NCI-H1092 (cell line): ENCODE measurements at places on chromosomes 11 and 22.

DNA sequence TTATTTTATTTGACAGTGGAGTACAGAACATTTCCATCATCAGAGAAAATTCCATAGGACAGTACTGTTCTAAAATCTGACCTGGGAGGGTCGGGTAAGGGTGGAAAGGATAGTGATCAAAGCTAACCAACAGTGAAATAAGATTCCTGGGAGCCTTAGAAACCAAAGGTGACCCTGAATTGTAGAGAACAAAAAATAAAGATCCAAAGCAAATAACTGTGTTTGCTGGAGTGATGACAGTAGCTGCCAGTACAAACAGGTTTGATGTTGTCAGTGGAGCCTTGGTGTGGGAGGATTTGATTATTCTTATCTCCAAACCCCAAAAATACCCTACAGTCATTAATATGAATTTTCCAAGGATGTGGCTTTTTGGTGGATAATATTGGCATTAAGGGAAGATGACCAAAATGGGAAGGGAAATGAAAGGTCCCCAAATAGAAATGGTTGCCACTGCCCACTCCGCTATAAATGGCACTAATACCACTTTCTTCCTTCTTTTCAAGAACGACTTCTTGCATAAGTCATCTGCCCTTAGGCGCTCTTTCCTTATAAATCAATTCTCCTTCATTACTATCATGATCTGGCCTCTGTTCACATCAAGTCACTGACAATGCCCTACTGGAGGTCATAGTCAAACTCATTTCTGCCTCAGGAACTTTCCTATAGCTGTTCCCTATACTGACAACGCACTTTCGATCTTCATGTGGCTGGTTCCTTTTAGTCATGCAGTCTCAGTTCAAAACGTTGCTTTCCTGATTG lies 44.4 kb downstream of the EHF start:
- no peak for DNase-seq

DNA sequence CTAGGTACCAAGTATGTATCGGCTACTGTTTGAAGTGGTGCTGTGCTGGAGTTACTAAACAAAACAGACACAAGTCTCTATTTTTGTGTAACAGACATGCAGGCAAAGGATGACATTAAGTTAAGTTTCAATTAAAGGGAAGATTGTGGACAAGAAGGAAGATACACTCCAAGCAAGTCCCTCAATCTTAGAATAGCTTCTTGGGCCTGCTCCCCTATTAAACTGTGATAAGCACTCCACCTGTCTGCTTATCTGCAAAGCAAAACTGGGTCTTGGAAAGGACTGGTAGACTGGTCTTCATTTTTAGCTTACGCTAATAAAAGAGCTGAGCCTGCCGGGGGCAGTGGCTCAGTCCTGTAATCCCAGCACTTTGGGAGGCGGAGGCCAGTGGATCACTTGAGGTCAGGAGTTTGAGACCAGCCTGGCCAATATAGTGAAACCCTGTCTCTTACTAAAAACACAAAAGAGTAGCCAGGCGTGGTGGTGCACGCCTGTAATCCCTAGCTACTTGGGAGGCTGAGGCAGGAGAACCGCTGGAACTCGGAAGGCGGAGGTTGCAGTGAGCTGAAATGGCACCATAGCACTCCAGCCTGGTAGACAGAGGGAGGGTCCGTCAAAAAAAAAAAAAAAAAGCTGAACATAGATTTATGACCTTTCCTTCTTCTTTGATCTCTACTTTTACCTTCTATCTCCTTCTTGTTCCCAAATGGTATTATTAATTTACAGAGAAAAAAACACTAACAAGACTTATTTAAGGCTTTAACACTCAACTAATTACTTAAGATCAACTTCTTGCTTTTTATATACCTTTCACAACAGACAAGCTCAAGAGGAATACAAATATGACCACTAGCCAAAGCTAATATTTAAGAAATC lies 4.1 kb downstream of the DDX17 start:
- no peak for DNase-seq

DNA sequence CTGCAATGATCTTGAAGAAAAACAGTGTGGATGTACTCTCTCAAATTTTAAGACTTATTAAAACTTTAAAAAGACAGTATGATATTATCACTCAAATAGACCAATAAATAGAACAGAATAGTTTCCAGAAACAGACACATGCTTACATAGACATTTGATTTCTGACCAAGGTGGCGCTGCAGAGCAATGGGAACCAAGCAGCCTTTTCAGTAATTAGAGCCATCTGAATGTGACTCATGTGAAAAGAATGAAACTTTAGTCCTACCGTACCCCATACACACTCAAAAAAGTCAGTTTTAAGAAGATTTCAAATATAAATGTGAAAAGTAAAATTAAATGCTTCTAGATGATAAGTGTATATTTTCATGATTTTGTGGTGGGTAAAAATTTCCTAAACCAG lies 74.2 kb upstream of the MS4A8 start:
- no peak for DNase-seq

GRCh38 chr11:17853280-17853679 lies 118.7 kb downstream of the KCNC1 start:
- DNase-seq = no peak

- DNase-seq = no peak
Measured at GRCh38 chr22:35134637-35135036, 68.7 kb downstream of the ISX start.

GRCh38 chr11:39363571-39363970 lies 2095.9 kb downstream of the LRRC4C start:
- DNase-seq = no peak

DNA sequence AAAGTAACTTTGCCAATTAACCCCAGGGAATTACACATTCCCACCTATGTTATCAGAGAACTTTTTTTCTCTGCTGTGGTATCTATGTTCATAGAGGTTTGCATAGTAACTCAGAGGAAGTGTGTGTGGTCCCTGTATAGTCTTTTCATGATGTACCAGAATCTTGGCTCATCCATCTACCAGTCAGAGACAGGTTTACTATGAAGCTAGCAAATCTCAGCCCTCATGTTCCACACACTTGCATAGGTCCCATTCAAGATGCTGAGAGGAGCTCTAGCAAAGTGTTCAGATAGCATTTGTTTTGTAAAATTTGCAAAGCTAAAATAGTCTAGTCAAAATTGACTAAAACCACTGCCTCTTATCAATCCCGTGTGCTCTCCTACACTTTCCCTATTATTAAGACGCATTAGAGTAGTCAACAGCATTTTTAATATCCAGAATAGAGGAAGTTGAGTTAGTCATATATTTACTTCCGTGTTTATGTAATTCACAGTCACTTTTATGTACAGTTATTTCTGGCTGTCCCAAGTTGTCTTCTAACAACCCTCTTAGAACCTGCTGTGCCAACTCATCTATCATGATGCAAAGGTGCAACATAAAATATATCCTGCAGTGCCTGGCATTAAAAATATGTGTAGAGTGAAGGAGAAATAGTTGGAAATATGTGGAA lies 184.2 kb downstream of the FAM76B start:
- DNase-seq = no peak

DNA sequence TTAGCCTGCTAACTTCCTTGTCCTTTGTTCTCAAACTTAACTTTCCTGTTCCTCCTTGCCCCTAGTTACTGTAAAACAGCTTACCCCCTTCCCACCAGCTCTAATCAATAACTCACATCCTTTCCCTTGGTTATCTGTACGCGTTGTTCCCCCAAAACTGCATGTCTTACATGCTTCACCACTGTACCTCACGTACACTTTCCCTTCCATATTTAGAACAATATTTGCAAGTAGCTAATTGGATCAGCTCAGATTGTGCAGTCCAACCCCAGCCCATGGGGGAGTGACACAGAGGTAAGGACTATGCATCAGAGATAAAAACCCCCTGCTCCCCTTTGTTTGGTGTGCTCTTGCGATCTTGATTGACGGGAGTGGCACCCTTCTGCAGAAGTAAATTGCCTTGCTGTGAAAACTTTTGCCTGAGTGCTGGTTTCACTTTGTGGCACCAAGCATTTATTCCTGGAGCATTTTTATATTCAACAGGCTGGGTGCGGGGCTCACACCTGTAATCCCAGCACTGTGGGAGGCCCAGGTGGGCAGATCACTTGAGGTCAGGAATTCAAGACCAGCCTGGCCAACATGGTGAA lies 30.9 kb downstream of the MIF start:
- DNase-seq = no peak

- no peak for DNase-seq
Measured at GRCh38 chr11:114346709-114347141, 50.5 kb downstream of the NNMT start.

- no peak for DNase-seq
Measured at GRCh38 chr11:82775736-82776346, 42.2 kb upstream of the FAM181B start.

GRCh38 chr11:135075740-135076139 lies 663.7 kb upstream of the B3GAT1 start:
- DNase-seq = no peak

GRCh38 chr11:110818032-110818687 lies 105.9 kb upstream of the ARHGAP20 start:
- DNase-seq = no peak

- no peak for DNase-seq
Measured at GRCh38 chr11:120343429-120343828, 7.2 kb downstream of the ARHGEF12 start.

DNA sequence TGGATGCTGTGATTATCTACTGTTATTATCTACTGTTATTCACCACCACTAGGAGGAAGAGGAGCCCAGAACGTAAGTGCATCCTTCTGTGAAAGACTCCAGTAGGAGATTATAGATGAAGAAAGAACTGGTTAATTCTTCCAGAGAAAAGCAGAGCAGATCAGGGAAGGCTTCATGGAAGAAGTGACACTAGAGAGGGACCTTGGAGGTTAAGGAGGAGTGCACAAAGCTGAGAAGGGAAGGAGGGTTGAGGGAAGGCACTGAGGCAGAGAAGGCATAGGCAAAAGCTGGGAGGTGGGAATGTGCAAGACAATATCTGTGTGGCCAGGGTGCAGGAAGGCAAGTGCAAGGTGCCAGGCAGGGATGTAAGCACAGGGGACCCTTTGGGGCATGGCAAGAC lies 13.5 kb downstream of the CRYBB1 start:
- DNase-seq = no peak

- DNase-seq = no peak
Measured at GRCh38 chr22:19865141-19865829, 10.6 kb upstream of the GNB1L start.

- no peak for DNase-seq
Measured at GRCh38 chr11:128291007-128291406, 296.4 kb downstream of the ETS1 start.

- DNase-seq = no peak
Measured at GRCh38 chr11:128830290-128831173, 36.6 kb downstream of the KCNJ1 start.

DNA sequence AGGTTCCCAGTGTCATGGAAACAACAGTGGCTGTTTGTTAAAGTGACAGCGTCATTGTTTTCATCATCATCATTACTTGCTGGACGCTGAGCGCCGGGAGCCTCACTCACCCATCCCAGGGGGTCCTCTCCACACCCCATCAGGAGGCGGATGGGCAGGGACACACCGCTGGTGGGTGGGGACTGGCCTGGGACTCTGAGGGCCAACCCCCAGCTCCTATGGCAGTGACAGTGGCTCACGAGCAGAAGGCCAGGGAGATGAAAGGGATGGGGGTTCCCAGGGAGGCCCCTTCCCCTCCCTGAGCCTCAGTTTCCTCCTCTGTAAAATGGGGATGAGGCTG lies 76.6 kb upstream of the PRR5 start:
- DNase-seq = no peak

- no peak for DNase-seq
Measured at GRCh38 chr22:22318723-22319465, 74.3 kb downstream of the VPREB1 start.

- DNase-seq = no peak
Measured at GRCh38 chr11:65419772-65420481, 2.7 kb upstream of the NEAT1 start.

- DNase-seq = no peak
Measured at GRCh38 chr11:73195191-73196007, 22.7 kb upstream of the P2RY2 start.

DNA sequence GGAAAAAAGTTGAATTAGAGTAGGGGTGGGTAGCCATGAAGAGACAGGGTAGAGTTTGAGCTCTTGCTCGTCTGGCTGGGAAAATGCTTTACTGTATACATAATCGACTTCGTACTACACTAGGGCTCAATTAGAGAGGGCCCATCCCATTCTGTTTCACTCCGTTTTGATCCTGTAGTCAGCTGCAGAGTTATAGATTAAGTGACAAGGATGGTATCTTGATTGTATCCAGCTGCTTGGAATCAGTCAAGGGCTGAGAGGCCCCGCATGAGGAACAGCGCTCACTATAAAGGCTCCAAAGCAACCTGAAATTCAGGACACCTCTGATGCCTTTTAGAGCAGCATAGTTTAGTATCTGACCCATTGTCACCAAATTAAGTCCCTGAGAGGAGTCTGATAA lies 81.6 kb downstream of the ALX4 start:
- DNase-seq = no peak

DNA sequence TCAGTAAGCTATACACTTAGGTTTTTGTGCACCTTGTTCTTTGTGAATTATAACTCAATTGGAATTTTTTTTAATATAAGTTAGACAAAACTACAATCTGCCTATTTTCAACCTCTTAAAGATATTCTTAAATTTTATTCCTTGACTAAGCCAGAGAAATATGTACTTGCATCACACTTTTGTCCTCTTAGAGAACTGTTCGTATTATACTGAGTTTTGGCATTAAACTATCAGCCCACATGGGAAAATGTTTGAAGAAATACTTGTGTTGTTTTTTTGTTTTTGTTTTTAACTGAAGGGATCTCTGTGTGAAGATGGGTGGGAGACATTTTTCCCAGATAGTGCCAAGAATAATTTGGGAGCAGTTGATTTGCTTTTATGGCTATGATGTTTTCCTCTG lies 25.3 kb downstream of the CEP295 start:
- DNase-seq = no peak

GRCh38 chr11:59759900-59760299 lies 4.7 kb downstream of the STX3 start:
- no peak for DNase-seq

DNA sequence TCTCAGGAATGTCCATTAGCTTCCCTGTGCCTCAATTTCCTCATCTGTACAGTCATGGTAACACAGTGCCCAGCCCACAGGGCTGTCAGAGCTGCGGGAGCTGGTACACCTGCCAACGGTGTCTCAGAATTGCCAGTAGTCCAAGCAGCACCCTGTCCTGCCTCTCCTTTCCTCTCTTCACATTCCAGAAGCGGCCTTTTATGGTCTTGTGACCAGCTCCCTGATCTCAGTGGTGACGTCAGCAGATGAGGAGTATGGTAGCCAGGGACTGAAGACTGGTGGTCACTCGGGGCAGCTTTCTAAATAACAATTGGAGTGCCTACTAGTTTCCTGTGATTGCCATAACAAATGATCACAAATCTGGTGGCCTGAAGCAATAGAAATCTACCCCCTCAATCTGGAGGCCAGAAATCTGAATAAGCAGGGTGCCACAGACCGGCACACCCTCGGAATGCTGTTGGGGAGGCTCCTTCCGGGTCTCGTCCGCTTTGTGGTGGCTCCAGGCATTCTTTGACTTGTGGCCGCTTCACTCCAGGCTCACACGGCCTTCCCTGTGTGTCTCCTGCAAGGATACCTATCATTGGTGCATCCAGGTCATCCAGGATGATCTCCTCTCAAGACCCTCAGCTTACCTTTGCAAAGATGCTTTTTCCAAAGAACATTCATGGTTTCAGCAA lies 2.1 kb downstream of the FADD start:
- no peak for DNase-seq
